ENCODE measurements at places on chromosomes 5 and 9.

DNA sequence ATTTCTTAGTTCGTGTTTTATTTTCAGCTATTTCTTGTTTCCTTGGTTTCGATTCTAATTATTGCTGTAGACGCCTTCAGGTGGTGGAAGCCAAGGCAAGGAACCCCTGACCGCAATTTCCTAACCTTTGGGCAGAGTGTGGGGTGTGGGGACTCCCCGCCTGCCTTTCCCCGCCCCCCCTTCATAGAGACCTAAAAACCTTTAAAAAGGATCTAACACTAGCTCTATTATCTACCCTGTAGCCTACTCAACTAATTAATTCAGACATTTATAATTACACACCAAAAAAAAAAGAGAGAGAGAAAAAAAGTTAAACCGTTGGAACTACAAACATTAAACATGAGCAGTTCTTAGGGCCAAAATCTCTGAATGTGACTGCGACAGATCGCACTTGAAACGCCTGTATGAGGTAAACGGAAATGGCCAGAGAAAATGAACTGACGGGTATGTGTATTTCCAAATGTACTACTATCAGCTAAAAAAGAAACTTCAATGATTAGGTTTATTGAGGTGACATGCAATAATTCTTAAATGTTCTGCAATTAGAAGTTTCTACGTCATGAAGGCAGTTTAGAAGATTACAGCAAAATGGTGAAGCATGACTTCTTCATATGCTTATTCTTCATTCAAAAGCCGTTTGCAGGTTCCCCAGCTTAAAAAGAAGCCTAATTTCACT lies 19.0 kb upstream of the FER start:
- DNase-seq = no peak

DNA sequence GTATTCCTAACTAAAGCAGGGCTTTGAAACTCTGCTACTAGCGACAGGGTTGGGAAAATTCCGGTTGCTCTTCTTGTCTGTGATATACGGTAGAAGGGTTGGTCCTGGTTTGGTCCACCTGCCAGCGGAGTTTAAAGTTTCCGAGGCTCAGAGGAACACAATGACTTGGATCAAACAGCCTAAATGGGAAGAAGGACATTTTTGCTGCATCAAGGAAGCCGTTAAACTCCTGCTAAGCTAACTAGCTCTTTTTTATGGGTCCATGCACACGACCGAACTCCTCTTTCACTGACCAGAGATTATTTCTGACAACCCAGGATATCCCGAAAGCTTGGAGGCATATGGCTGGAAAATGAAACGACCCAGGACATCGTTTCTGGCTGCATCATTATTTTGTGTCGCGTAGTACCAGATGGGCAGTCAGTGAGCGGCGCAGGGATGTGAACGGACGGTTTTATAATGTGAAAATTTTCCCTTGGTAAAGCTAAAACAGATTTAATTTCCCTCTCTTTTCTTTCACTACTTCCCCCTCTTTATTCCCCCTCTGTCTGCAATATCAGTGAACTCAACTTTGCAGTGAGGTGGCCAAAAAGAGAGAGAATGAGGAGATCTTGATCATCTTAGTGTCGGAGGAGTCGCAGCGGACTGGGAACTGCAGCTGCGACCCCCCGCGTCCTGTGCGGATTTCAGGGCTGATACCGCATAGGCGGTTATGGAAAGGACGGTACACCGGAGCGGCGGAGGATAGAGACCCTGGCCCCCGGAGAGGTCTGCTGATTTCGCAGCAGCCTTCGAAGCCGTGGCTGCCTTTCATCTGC lies at the start of gene LURAP1L:
TSS of gene LURAP1L (plus strand) at position 160 of the 818 bp plus-strand sequence. CDS start 696 bp downstream, outside the sequence.
- DNase-seq = peak; percentile 83

GRCh38 chr9:38371495-38371894 lies 21.0 kb upstream of the ALDH1B1 start:
- peak; percentile 42 for DNase-seq

- DNase-seq = peak; percentile 20
These were observed 1.4 kb upstream of the ERGIC1 start for GRCh38 chr5:172832383-172833315.

DNA sequence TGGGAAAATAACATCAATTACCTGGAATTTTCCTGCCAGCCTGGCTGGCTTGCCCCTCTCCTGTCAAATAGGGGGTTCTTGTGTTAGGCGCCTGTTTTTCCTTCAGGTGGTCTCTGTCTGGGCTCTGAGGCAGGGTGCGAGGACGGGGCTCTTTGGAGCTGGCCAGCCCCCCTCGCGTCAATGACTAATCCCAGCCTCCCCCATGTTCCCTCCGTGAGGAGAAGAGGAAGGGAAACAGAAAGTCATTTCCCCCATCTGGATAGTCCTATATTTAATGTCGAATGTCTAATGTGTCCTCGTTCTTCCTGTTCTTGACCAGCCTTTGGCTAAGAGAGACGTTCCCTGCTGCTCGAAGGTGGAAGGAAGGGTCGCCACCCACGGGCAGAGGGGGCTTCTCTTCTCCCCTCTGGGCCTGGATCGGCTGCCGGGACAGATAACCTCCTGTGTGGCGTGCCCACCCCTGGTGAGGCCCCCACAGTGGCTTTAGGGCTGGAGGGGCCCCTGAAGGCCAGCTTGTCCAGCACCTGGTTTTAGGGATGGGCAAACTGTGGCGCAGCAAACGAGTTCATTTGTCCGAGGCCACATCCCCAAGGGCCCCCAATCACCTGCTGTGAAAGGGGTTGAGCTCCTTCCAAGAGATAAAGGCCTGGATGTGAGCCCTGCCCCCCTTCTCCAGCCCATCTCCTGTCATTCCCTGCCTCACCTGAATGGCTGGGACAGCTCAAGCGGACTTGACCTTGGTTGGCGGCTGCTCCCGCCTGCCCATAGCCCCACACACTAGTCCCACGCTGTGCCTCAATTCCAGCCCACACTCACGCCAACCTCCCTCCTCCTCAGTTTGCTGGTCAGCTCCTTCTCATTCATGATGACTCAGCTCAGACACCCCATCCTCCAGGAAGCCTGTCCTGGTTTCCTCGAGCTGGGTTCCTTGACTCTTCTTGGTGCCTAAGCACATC lies 35.9 kb upstream of the UNC5A start:
- DNase-seq = no peak

- no peak for DNase-seq
These were observed 1.6 kb upstream of the MARCHF6 start for GRCh38 chr5:10351919-10352318.

DNA sequence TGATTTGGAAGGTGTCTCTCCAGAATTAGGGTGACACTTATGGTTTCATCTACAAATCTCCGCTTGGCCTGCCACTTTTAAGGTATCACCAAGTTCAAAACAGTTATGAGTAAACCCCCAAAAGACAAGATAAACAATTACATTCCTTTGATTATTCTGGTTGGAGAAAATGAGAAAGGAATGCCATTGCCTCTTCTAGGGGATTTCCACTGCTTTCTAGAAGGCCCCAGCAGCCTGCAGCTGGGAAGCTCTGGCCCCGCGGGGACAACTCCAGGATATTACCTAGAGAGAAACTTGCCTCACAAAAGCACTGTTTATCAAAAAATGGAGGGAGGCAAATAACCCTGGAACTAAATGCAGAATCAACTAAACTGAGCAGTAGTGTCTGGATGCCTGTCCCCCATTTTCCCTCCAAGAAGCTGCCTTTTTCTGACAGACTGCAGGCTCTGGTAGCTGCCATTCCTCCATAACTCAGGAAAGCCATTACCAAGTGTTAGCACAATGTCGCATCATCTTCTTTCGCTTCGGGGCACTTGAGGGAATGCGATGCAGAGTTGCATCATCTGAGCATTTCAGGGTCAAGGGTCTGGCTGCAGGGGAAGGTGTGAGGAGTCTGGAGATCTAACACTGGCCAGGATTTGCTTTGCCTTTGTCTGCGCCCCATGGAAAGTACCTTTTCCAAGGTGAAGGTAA lies 71.5 kb upstream of the PLPP6 start:
- peak; percentile 16 for DNase-seq

DNA sequence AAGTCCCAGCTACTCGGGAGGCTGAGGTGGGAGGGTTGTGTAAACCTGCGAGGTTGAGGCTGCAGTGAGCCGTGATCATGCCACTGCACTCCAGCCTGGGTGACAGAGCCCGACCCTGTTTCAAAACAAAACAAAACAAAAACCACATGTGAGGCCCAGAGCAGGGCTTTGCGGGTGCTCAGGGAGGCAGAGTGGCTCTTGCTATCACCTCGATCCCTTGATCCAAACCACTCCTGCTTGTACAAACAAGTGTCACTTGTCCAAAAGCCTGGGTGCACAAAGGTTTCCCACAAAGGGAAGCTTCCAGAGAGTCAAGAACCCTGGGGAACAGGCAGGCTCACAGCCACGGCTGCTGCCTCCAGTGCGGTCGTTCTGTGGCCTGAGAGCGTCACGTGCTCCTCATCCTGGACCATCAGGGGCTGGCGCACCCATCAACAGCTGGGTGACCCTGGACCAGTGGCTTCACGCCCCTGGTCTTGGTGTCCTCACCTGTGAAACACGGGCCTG lies 162.7 kb downstream of the C9orf50 start:
- DNase-seq = peak; percentile 37

- no peak for DNase-seq
These were observed 320.8 kb upstream of the SGCD start for GRCh38 chr5:156006026-156006647.

- no peak for DNase-seq
These were observed 60.7 kb downstream of the TAF11L14 start for GRCh38 chr5:17694914-17695313.
